ENCODE measurements at places on chromosomes 4 and X. TPM values are rescaled to one million over a fixed set of nuclear protein-coding genes. Genes with fewer than 3 reads are reported as not detected.
A peak's percentile ranks its signal among the peaks of the same experiment; 100 is the strongest.

The ATP6AP2 gene
- total RNA-seq: 131 TPM

The PLXNB3 gene
- total RNA-seq: 1.4 TPM

The FABP2 gene
- 10.7 TPM for total RNA-seq

The UGT2A3 gene
- total RNA-seq: 126 TPM

The KLB gene
- total RNA-seq: 20.3 TPM

The CXCL1 gene
- total RNA-seq: 8.3 TPM

The PDGFC gene
- total RNA-seq: 63.3 TPM

The RHOXF2 gene
- not detected for total RNA-seq

The TMPRSS11D gene
- total RNA-seq: not detected

The SMIM43 gene
- total RNA-seq: 0.08 TPM

The FRG2 gene
- not detected for total RNA-seq

The AMOT gene
- 93.3 TPM for total RNA-seq

DNA sequence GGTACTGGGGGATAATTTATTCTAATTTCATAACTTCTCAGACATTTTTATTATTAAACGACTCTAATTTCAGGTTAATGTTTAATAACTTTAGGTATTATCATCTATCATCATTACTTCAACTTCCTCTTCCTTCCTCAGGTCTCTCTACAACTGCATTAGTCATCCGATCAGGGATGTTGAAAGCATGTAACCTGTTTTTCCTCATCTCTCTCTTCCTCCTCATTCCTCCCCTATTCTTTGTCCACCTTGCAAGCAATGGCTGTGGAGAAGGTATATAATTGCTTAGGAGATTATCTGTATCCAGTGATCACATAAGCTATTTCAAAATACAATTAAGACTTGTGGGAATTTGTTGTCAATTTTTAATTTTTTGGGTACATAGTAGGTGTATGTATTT, 632.6 kb upstream of the DIAPH2 start:
- no peak overlapping the region for H3K4me3 ChIP-seq
- H3K27me3 ChIP-seq: no peaks in the 10 kb centered on the region
- H3K36me3 ChIP-seq: no peaks in the 10 kb centered on the region
- no peaks in the 10 kb centered on the region for H3K4me1 ChIP-seq
- DNase-seq: no peak
- no peak overlapping the region for H3K27ac ChIP-seq

DNA sequence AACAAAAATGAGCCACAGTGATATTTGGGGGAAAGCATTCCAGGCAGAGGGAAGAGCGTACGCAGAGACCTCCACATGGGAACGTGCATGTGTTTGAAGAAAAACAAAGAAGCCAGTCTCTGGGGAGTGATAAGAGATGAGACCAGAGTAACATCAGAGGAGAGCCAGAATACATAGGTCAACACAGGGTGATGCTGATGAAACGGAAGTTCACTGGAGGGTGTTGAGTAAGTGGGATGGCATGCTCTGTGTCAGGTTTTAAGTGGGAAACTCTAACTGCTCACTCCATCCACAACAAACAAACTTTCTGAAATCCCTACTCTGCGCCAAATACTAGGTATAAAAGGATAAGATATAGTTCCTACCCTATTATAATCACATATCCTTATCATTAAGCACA, 110.0 kb downstream of the ARHGAP6 start:
- H3K36me3 ChIP-seq: no peaks in the 10 kb centered on the region
- H3K4me3 ChIP-seq: no peak overlapping the region
- no peak overlapping the region for H3K27ac ChIP-seq
- no peak for DNase-seq
- no peaks in the 10 kb centered on the region for H3K27me3 ChIP-seq

- no peak for DNase-seq
- no peaks in the 10 kb centered on the region for H3K36me3 ChIP-seq
- no peak overlapping the region for H3K4me3 ChIP-seq
- no peaks in the 10 kb centered on the region for H3K4me1 ChIP-seq
- H3K27ac ChIP-seq: no peak overlapping the region
- no peaks in the 10 kb centered on the region for H3K27me3 ChIP-seq
These were observed 296.9 kb downstream of the GRID2 start for GRCh38 chr4:92600638-92601037.

DNA sequence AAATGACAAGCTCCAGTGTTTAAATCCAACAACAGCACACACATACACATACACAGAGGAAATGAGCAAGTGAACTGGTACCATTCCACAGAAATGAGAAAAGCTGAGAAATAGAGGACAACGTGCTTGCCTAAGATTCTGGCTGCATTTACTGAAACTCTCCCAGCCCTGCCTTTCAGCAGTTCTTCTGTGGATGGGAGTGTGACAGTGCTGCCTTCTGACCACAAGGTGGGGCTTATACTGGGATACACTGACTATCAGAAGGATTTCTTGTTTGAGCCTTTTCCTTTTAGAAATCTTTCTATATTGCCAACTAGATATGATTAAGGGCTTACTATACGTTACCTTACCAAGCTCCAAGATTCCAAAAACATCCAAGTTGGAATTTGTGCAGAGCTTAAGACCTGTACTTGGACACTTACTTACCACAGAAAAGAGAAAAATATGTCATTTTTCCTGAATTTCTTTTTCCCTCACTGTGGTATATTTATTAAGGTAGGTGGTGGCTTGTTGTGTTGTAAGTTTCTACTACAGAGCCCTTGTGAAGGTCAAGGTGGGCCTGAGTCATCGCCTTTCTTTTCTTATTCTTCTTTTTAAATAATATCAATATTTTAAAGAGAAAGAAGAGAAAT, 10.7 kb upstream of the CXCL8 start:
- H3K4me3 ChIP-seq: no peak overlapping the region
- no peak overlapping the region for H3K27ac ChIP-seq
- no peaks in the 10 kb centered on the region for H3K36me3 ChIP-seq
- DNase-seq: peak; percentile 82

DNA sequence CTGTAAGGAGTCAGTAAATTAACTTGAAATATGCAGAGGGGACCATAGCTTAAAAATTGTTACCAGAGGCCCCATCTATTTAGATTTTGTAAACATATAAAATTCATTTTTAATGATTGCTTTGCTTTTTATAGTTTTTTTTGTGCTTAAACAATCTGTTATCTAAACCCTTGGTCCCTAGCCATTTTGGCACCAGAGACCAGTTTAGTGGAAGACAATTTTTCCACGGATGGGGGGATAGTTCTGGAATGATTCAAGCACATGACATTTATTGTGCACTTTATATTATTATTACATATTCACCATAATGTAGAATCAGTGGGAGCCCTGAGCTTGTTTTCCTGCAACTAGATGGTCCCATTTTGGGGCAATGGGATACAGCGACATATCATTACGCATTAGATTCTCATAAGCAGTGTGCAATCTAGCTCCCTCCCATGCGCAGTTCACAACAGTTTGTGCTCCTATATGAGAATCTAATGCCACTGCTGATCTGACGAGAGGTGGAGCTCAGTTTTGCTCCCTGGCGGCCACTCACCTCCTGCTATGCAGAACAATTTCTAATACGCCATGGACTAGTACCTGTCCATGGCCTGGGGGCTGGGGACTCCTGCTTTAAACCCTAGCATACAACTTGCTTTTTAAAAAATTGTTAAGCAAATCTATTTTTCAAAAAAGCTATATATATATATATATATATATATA, 5.9 kb downstream of the ZXDA start:
- no peak for DNase-seq
- H3K27ac ChIP-seq: no peak overlapping the region
- H3K36me3 ChIP-seq: no peaks in the 10 kb centered on the region
- H3K4me1 ChIP-seq: no peaks in the 10 kb centered on the region

DNA sequence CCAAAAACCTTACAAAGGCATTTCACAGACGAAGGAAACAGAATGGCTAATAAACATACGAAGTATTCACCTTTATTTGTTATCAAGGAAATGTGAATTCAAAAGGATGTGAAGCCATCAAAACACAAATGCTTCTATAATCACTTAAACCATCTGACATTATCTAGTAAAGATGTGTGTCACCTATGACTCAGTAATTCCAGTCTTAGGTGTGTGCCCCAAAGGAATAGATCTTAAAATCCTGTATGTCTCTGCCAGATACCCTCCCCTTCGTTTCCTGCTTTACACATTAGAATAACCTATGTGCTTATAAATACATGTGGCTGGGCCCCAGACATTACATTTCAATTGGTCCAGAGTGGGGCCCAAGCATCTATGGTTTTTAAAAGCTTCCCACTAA, 41.8 kb upstream of the CEP135 start:
- no peaks in the 10 kb centered on the region for H3K36me3 ChIP-seq
- no peak overlapping the region for H3K4me3 ChIP-seq
- no peak overlapping the region for H3K27ac ChIP-seq
- no peak for DNase-seq

DNA sequence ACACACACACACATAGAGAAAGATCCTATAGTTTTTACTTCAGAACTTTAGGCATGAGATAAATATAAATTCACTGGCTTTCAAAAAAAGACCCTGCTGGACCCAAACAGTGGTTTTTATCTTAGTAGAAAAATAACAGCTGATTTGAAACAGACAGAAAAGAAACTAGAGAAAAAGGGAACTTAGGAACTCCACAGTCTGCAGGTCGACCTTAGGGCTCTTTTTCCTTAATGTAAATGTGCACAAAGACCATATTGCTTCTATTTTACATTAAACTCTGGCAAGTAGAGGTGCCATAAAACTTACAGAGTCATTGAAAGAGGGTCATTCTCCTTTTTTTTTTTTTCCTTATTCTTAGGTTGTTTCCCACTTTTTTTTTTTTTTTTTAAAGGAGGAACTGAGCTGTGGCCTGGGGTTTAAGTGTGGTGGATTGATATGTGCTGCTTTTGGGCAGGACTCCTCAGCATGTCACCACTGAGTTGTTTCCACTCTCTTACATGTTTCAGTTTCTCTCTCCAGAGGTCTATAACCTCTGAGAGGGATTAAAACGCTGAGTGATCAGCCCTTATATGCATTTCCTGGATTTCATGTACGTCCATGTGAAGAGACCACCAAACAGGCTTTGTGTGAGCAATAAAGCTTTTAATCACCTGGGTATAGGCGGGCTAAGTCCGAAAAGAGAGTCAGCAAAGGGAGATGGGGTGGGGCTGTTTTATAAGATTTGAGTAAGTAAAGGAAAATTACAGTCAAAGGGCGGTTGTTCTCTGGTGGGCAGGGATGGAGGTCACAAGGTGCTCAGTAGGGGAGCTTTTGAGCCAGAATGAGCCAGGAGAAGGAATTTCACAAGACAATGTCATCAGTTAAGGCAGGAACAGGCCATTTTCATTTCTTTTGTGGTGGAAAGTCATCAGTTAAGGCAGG, 70.8 kb upstream of the PACRGL start:
- H3K4me3 ChIP-seq: no peak overlapping the region
- H3K4me1 ChIP-seq: no peaks in the 10 kb centered on the region
- no peaks in the 10 kb centered on the region for H3K36me3 ChIP-seq
- no peak for DNase-seq
- no peak overlapping the region for H3K27ac ChIP-seq
- H3K27me3 ChIP-seq: no peaks in the 10 kb centered on the region

DNA sequence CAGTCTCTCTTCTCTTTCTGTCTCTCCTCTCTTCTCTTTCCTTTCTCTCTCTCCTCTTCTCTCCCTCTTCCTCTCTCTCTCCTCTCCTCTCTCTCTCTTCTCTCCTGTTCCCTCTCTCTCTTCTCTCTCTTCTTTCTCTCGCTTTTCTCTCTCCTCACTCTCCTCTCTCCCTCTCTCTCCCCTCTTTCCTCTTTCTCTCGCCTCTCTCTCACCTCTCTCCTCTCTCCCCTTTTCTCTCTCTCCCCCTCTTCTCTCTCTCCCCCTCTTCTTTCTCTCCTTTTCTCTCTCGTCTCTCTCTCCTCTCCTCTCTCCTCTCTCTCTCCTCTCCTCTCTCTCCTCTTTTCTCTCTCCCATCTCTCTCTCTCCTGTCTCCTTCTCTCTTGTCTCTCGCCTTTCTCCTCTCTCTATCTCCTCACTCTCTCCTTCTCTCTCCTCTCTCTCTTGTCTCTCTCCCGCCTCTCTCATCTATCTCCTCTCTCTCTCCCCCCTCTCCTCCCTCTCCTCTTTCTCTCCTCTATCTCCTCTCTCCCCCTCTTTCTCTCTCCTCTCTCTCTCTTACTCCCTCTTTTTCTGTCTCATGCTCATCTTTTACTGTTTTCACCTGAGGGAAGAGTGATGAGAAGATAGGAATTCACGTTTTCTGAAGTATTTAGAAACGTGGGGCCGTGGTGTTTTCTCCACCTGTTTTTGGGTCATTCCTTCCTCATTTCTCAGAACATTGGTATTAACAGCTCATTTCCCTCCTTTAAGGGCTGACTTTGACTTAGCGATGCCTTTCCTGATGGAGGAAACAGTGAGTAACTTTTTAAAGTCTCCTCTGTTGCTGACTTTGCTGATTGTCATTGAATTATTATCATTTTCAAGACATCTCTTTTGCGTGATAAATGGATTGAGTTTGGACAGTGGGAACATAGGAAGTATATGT, 80.6 kb upstream of the CD99 start:
- H3K27ac ChIP-seq: peak overlapping the region; percentile 97
- H3K36me3 ChIP-seq: no peaks in the 10 kb centered on the region
- peaks cover 11% of the 10 kb centered on the region for H3K4me1 ChIP-seq
- peak overlapping the region; percentile 92 for H3K4me3 ChIP-seq
- H3K27me3 ChIP-seq: no peaks in the 10 kb centered on the region
- peak; percentile 17 for DNase-seq

DNA sequence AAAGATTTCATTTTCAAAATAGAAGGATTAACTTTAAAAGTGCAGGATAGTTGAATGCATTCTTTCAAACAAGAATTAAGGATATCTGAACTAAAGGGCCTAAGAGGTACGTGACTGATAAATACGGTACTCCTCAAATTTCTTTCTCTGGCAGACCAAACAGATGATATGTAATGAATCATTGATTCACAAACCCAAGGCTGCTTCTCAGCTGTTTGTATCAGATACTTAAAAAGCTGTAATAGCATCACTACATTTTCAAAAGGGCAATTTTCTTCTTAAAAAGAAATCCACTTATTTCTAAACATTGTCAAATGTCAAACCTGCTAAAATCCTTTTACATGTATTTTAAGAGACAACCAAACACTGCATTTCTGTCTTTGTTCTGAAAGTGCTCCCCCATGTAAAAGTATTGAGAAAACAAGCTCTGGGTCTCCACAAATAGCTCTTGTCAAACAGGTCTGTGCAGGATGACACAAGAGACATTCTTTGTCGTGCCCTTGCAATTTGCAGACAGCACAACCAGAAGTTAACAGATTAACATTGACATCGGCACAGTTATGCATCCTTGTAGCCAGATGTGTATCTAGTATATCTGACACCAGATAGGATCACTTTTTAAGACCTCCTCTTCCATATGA, 82.0 kb downstream of the MANBA start:
- H3K36me3 ChIP-seq: no peaks in the 10 kb centered on the region
- no peaks in the 10 kb centered on the region for H3K27me3 ChIP-seq
- peak; percentile 18 for DNase-seq
- peaks cover 34% of the 10 kb centered on the region for H3K4me1 ChIP-seq

DNA sequence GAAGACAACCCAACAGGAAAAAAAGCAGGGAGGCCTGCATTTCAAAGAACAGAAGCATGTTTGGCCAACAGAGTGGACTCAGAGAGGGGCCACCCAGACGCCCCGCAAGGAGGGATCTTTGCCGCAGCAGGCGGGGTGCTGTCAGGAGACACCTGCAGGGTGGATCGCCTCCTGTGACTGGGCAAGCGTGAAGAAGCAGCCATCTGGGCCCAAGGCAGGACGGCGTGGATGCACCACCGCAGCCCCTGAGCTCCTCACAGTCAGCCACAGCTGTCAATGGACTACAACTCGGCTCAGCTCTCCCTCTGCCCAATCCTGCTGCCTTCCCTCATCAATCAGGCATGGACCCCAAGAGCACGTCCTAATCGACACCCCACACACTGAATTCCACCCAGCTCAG, 32.0 kb upstream of the MAN2B2 start:
- no peaks in the 10 kb centered on the region for H3K27me3 ChIP-seq
- no peaks in the 10 kb centered on the region for H3K36me3 ChIP-seq
- no peak overlapping the region for H3K27ac ChIP-seq
- H3K4me1 ChIP-seq: no peaks in the 10 kb centered on the region

Data from hepatocyte (in vitro differentiated cells).